ENCODE measurements at places on chromosomes 5 and 9.
A peak's percentile ranks its signal among the peaks of the same experiment; 100 is the strongest.

GRCh38 chr9:116419181-116419580 lies 265.6 kb downstream of the PAPPA start:
- DNase-seq, result no peak

GRCh38 chr9:72352911-72353388 lies 12.1 kb downstream of the ZFAND5 start:
- DNase-seq, result no peak

GRCh38 chr5:117318528-117318927 lies 743.9 kb upstream of the SEMA6A start:
- DNase-seq, result no peak

DNA sequence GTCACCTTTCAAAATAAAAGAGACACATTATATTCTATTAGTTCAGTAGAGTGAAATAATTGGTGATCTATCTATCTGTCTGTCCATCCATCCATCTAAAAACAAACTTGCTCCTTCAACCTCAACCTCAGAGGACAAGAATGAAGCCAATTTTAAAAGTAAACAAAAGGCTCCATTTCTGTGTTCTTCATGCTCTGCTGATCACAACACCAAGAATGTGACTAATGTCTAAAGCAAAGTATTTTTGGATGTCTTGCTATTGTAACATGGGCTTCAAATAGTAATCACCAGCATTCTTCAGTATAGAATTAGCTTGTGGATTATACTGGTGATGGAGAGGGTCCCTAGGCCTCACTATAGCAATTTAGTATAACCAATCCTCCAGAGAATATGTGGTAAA lies 1304.4 kb downstream of the MAT2B start:
- no peak for DNase-seq

GRCh38 chr5:95620870-95621838 lies 1.3 kb downstream of the GPR150 start:
- DNase-seq, result peak; percentile 25

DNA sequence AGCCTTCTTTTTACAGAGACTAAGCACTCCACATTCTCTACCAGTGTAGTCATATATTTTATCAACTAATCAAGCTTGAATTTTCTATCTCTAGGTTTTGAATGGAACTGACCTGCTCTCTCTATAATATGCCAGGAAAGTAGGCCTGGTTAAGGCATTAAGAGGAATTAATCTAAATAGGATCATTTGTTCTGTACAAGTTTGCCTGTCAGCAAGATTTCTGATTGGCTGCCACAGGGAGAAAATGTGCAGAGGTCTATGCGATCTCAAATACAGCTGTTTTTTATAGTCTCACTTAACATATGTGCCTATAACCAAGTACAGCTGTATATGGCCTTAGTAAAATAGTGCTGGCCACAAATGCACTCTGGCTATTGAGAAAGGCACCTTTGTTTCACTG lies 418.8 kb downstream of the KDM4C start:
- no peak for DNase-seq

DNA sequence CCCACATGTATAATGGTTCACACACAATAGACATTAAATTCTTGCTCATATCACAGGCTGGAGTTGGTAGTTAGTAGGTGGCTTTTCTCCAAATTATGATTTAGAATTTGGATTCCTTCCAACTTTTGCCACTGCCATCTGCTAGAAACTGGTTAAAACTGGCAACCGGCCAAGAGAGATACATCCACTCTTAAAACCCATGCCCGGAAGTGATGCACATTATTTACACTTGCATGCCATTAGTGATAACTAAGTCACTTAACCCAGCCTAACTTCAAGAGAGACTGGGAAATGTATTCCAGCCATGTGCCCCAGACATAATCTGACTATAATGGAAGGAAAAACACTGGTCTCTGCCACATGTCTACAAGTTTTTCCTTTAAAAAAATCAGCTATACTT lies 395.7 kb upstream of the SEMA6A start:
- no peak for DNase-seq

DNA sequence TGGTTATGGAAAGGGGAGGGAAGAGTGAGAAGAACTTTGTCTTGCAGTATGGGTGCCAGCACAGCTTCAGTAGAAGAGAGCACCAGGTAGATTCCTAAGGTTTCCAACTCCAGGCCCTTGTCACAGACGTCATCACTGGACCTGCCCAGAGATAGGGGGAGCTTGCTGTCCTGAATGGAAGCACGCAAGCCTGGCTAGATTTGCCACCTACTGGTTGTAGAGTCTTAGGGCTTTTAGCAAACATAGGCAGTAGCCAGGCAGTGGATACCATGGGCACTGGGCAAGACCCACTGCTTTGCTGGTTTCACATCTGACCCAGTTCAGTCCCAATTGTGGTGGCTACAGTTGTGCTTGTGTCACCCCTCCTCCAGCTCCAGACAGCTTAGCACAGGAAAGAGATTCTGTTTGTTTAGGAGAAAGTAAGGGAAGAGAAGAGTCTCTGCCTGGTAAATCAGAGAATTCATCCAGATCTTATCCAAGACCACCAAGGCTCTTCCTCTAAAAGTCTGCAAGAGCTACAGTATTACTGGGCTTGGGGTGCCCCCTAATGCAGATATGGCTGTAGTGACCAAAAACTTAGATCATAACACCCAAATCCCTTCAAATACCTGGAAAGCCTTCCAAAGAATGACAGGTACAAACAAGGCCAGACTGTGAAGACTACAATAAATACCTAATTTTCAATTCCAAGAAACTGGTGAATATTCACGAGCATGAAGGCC lies 158.9 kb downstream of the HINT1 start:
- no peak for DNase-seq
